Skin of body (tissue), 3 donors: ENCODE measurements at places on chromosomes 12 and 14.

- DNase-seq, result no peak
Measured at GRCh38 chr14:43031598-43031997, 1424.9 kb downstream of the LRFN5 start.

DNA sequence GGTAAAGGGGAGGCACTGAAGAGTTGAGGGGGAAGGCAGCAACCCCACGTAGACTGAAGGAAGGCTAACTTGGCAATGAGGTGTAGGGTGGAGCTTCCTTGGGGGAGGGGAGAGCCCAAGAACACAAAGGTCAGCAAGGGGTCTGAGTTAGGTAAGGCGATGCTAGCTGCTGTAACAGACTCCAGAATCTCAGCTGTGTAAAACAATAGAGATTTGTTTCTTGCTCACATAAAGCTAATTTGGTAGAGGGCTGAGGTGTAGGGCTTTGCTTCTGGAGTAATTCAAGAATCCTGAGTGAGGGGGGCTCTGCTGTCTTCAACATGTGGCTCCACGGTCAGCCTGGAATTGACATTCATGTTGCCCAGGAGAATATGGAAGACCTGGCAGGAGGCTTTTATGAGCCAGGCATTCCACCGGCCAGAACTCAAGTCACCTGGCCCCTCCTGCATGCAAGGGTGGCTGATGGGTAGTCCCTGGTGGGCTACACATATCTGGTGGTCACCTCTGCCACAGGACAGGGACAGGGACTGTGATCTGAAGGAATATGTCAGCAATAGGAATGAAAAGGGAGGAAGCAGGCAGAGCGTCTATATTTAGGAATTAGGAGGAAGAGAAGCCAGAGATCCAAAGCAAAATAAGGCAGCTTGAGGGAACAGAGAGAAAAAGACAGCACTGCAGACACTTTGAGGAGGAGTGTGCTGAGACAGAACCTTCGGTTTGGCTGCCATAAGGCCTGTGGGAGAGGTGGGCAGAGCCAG lies 153.7 kb downstream of the ZFP36L1 start:
- no peak for DNase-seq

GRCh38 chr14:34233619-34234018 lies 228.4 kb downstream of the SPTSSA start:
- no peak for DNase-seq

DNA sequence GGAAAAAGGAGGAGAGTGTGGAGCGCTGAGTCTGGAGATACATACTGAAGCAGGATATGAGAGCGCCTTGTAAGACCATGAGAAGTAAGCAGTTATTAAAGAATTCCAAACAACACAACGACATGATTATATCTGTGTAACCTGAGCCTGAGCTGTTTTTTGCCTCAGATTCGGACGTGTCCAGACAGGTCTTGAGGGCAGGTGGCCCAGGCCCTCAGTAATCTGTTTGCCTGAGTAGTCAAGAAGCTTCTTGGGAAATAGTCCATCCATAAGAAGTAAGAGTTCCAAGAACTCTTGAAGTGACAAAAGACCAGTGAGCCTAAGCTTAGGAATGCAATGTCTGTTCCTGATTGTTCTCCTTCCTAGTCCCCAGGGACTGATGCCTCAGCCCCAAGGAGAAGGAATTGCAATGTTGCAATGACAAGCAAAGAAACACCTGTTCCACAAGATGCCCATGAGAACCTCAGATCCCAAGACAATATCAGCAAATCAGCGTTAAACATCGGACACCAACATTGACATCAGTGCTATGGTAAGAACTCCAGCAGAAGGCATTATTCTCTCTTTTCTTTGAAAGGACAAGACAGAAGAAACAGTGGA lies 34.7 kb upstream of the ADAMTS20 start:
- no peak for DNase-seq

DNA sequence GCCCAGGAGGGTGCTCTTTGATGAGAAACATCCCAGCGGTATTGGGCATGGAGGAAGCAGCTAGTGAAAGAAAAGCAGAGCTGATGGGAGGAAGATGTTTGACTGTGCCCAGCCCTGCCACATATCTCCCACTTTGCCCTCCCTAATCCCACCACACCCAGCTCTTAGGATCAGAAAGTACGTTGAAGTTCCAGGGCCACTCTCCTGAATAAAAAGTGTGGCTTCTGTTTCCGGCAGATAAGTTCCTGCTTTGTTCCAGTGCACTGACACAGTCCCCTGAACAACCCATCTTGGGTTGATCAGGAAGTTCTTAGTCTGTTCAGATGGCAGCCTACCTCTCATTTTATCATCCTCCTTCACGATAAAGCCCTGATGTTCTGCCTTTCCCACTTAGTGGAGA lies 16.5 kb downstream of the TPCN1 start:
- DNase-seq, result no peak

DNA sequence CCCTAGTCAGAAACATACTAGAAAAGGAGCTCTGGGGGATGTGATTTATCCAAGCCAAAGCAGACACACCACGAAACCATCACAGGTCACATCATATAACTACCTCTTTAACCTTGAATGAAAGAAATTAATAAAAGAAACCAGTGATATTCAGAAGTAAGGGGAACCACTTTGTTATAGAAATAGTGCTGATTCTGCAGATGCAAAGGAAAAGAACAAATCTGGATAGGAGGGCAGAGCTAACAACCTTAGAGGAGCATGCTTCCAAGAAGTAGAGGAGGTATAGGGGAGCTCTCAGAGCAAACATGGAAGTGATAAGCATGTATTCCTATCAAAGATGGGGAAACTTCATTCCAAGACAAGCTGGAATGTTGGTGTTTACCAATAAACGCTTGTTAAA lies 117.0 kb upstream of the MDM1 start:
- DNase-seq, result no peak

DNA sequence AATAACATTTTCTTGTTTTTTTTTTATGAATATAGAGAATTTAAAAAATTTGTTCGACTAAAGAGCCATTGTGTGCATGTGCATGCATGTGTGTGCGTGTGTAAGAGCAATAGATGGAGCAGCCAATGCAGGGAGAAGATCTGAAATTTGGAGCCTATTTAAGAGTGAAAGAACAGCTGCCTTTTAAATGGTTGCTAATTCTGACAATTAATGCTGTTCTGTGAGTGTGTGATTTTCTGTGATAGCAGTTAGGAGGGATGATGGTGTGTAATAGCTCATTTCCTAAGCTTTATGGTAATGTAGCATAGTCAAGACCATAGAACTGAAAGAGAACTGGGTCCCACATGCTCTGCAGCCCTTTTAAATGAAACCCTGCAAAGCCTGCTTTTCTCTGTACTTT lies 137.9 kb downstream of the NRXN3 start:
- no peak for DNase-seq

GRCh38 chr14:46245276-46245675 lies 406.3 kb downstream of the RPL10L start:
- DNase-seq, result no peak

GRCh38 chr12:92408072-92408900 lies 262.6 kb upstream of the BTG1 start:
- DNase-seq, result no peak

DNA sequence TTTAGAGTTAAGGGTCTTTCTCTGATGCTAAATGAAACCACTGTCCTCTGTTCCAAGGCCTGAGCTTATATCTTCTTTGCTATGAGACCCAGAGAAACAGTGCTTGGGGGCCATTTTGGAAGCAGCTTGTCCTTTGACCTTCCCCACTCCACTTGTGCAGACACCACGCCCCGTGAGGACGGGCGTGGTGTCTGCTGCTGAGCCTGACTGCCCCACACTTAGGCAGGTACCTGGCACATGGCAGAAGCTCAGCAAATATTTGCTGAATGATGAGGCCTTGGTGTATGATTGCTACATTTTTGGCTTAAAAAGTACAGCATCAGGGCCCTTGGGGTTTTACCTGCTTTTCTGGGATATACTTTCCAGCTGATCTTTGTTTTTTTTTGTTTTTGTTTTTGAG lies 69.9 kb downstream of the RASSF3 start:
- DNase-seq, result no peak
